ENCODE measurements at places on chromosomes 2 and 18. TPM values are rescaled to one million over a fixed set of nuclear protein-coding genes. Genes with fewer than 3 reads are reported as not detected.

DNA sequence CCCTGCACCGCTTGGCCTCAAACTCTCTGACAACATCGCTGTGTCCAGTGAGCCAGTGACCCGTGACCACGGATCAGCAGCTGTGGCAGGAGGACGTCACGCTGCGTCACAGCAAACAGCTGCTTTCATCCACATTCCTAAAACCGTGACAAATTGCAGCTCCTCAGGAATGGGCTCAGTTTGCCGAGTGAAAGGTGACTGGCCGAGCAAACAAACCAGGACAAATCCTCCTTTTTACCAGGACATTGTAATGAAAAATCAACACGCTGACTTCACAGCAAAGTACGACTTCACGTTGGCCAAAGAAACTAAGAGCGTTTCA lies 57.6 kb downstream of the PXDN start:
- DNase-seq = no peak

The MYL1 gene
- total RNA-seq = not detected

- no peak for DNase-seq
These were observed 38.4 kb upstream of the MRPL19 start for GRCh38 chr2:75607988-75608683.

DNA sequence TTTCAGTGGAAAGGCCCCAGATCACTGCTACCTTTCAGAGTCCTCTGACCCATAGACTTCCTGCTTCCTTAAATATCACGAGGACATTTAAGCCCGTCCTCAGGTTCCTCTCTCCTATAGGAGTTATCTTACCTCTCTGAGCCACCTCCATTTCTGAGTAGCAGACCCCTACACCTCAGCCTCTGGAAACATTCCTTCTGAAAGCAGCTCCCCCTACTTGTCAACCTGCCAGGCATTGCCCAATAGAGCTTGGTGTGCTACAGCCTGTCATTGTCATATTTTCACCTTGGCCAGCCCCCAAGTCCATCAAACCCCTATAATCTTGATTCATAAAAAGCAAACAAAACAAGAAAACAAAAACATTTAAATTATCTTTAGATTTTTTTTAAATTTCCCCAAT lies 717.9 kb upstream of the SLC8A1 start:
- DNase-seq = no peak

The BOLL gene
- not detected for total RNA-seq

DNA sequence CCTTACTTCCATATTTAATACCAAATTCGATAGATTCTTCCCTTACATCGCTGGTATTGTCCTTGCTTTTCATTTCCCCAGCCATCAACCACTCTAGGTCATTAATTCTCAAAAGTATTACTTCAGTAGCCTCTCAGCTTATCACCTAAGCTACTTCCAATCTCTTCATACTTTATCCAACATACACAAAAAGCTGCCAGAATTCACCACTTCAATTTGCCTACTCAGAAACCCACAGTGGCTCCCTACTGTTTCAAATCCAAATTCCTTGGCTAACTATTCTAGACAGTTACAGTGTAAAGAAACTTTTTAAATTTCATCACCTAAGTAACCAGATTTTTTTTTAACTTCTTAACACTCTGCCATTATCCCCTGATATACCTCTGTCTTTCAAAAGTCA lies 4.7 kb downstream of the SLC25A12 start:
- no peak for DNase-seq

- no peak for DNase-seq
These were observed 111.3 kb downstream of the PTPRM start for GRCh38 chr18:7678389-7678788.

DNA sequence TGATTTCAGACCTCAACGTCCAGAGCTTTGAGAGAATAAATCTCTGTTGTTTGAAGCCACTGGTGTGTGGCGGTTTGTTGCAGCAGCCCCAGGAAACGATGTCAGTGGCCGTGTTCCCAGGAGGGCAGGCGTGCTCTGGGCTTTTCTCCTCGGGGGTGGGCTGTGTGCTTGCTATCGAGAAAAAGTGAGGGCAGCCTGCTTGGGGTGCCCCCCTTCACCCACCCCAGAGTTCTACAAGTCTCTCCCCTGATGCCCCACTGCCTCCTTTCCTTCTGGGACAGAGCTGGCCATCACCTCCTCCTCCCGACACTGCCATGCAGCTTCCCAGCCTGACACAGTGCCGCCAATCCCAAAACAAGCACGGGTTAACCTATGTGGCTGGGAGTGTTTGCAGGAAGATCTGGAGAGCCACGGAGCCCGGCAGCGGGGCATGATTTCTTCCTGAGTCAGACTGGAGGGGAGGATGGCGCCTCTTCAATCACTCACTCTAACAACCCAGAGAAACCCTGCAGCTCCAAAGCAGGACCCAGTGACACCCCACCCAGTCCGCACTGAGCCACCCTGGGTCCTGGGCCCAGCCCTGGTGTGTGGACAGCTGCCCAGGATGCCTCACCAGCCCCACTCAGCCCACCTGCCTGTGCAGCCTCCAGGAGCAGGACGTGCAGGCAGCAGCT lies 213.7 kb upstream of the RAB6C start:
- no peak for DNase-seq

The SLC9A2 gene
- total RNA-seq = not detected

The CHRND gene
- not detected for total RNA-seq

The MEIS1 gene
- total RNA-seq = 96.9 TPM

DNA sequence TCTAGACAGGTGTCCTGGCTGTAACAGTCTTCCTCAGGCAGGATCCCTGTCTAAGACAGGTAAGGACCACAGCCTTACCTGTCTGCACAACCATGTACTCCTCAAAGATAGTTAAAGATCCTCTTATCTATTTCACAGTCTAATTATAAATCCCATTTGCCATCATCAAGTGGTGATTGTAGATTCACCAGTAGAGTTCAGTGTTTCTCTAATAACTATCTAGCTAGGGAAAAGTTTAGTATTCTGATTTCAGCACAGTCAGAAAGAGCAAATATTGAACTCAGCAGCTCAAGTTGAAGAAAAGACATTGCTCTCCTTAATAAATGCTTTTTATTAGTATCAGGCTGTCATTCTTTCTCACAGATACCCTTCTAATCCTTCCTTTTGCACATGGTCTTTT lies 1305.5 kb upstream of the NXPH2 start:
- DNase-seq = no peak

The CCT4 gene
- 86.9 TPM for total RNA-seq

The BCL11A gene
- 0.71 TPM for total RNA-seq

- no peak for DNase-seq
These were observed 11.2 kb downstream of the POU3F3 start for GRCh38 chr2:104865096-104865470.

DNA sequence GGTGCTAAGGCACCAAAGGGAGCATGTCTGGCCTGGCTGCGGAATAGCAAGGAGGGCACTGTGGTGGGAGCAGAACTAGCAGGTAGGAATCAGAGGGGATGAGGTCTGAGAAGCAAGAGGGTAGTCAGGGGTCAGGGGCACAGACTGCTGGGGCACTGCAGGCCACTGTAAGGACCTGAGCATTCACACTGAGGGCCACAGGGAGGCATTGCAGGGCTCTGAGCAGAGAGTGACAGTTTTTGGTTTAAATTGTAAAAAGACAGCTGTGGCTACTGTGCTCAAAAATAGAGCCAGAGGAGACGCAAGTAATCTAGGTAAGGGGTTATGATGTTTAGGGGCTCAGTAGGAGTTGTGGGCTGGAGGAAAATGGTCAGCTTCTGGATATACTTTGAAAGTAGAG lies 41.5 kb downstream of the ARHGAP25 start:
- DNase-seq = no peak

DNA sequence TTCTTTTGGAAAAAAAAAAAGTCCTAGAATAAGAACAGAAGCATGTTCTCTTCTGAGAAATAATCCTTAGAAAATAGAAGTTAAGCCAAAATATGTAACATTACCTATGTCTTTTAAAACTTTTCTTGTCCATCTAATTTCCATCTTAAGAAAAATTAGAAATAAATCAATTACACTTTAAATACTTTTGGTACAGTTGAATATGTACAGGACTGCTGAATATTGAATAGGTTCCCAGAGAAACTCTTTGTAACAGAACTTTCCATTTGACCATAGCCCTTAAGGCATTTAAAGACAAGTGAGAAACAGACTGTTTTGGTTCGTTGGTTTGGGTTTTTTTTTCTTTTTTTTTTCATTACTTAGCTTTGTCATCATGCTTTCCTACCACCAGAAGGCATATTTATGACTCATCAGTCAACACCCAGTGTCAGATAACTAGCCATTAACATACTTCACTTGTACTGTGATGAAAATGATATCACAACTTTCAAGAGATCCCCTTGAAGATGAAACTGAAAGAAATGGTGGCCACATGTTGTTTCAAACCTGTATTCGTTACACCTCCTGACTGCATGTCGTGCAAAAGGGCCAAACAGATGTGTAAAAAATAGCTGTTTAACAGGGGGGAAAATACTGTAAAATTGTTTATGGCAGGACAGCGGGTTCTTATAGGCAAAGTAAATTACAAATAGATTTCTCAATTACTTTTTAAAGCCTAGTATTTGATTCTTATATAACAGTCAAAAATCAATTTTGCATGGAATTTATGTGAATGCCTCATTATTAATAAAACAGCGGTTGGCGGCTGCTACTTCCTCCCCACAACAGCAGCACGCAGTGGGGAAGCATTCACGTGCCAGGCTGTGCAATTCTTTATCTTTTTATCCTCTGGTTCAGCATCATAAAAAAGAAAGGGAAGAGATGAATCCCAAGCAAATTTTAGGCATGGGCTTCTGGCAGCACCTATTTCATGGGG lies 280.7 kb upstream of the HNRNPA3 start:
- DNase-seq = no peak

The PAIP2B gene
- total RNA-seq = 2.8 TPM

GRCh38 chr18:68394705-68395104 lies 320.2 kb downstream of the TMX3 start:
- DNase-seq = no peak

DNA sequence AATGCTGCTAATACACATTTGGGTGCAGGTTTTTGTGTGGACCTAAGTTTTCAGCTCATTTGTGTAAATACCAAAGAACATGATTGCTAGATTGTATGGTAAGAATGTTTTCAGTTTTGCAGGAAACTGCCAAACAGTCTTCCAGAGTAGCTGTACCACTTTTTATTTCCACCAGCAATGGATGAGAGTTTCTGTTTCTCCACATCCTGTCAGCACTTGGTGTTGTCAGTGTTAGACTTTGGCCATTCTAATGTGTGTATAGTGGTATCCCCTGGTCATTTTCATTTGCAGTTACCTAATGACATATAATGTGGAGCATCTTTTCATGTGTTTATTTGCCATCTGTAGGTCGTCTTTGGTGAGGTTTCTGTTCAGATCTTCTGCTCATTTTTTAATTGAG lies 336.4 kb downstream of the GBX2 start:
- DNase-seq = no peak

DNA sequence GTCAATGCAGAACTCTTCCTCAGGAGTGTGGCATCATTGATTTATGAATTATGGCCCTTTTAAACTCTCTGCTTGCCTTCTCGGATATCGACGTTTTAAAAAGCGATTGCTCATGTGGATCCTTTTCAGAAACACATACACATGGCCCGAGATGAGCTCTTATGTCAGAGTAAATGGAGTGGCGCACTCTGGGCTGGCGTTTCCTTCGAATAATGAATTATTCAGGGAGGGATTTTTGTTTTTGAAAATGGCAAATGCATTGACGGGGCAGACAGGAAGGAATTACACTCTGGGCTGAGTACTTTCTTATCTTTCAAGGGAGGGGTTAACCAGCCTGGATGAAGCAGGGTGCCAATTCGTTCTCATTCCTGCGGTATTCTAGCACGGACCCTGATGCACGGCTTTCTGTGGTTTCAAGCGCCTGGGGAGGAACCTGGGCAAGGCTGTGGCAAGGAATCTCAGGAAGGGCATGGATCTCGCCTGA lies 142.7 kb downstream of the PRKCE start:
- no peak for DNase-seq

The ACMSD gene
- not detected for total RNA-seq

The GPAT2 gene
- 10.0 TPM for total RNA-seq

GRCh38 chr2:171880774-171881173 lies 13.3 kb downstream of the SLC25A12 start:
- DNase-seq = no peak

- no peak for DNase-seq
These were observed 50.6 kb downstream of the ST3GAL5 start for GRCh38 chr2:85838181-85838580.

DNA sequence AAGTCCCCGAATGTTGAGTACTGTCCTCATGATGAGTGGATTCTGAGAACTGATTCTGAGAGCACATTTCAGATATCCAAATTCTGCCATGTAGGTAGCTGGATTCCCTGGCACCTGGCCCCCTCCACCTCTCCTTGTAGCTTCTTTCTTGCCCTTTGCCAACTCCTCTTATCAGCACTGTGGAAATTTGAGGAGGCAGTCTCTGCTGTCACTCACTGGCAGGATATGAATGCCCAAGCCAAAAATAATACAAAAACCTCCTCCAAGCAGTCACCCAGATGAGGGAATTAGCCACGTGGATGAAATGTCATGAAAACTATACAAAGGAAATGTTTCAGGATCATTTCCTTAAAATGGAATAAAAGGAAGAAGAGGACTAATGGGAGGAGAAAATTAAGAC lies 276.8 kb downstream of the SETBP1 start:
- no peak for DNase-seq

The ATOH8 gene
- total RNA-seq = 17.5 TPM

The PRKAG3 gene
- not detected for total RNA-seq

- DNase-seq = no peak
These were observed 59.5 kb downstream of the TMEM131 start for GRCh38 chr2:97936199-97936598.

Data from posterior vena cava (tissue), 2 donors.